ENCODE measurements at places on chromosomes 2 and 18. TPM values are rescaled to one million over a fixed set of nuclear protein-coding genes. Genes with fewer than 3 reads are reported as not detected.

- no peak for DNase-seq
Measured at GRCh38 chr2:150586858-150587257, 99.4 kb upstream of the RND3 start.

GRCh38 chr18:57052759-57053158, 94.1 kb upstream of the BOD1L2 start:
- peak; percentile 54 for DNase-seq

DNA sequence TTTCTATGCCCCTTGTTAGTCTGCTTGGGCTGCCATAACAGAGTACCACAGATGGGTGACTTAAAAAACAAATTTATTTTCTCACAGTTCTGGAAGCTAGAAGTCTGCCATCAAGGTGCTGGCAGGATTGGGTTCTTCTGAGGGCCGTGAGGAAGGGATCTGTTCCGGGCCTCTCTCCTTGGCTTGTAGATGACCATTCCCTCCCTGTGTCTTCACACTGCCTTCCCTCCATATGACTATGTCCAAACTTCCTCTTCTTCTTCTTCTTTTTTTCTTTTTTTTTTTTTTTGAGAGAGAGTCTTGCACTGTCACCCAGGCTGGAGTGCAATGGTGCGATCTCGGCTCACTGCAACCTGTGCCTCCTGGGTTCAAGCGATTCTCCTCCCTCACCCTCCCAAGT, 13.1 kb upstream of the CCNYL1 start:
- DNase-seq: no peak

- no peak for DNase-seq
Measured at GRCh38 chr2:159144776-159145614, 141.5 kb downstream of the WDSUB1 start.

- no peak for DNase-seq
Measured at GRCh38 chr18:11050966-11051365, 98.4 kb downstream of the PIEZO2 start.

DNA sequence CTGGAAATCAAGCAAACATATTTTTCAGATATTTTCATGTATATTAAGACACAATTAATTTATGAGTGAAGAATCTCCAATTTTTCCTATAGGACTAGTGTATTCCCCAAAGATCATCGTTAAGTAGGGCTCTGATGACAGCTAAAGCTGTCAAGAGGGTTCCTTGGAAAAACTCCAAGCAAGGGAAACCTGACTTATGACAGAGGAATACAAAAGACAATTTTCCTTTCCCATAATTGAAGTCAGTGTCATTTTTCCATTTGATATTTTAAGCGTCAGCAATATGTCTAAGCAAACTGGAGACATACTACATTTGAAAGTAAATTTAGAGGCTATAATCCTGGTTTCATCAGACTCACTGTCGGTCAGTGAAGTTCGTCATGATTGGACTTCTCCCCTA, 36.1 kb downstream of the RIT2 start:
- DNase-seq: no peak

- DNase-seq: no peak
Measured at GRCh38 chr18:49890041-49890440, 76.7 kb upstream of the ACAA2 start.

DNA sequence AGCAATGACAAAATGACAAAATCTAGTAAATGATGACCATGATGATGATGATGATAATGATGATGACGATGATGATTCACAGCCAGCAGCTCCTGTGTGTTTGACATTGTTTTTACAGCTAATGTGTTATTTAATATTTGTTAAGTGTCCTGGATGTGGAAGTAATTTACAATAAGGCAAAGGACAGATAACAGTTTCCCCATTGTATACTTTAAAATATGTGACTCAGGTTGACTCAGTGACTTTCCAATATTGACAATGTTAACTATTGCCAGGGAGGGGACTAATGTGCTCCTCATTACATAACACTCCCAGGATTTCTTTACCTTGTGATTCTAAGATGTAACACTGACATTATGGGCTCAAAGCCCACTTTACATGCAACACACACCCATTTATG, 602.2 kb downstream of the FBXO15 start:
- no peak for DNase-seq

- no peak for DNase-seq
Measured at GRCh38 chr18:13400636-13401315, 182.2 kb downstream of the LDLRAD4 start.

GRCh38 chr2:58914733-58915505, 673.8 kb upstream of the FANCL start:
- DNase-seq: no peak

DNA sequence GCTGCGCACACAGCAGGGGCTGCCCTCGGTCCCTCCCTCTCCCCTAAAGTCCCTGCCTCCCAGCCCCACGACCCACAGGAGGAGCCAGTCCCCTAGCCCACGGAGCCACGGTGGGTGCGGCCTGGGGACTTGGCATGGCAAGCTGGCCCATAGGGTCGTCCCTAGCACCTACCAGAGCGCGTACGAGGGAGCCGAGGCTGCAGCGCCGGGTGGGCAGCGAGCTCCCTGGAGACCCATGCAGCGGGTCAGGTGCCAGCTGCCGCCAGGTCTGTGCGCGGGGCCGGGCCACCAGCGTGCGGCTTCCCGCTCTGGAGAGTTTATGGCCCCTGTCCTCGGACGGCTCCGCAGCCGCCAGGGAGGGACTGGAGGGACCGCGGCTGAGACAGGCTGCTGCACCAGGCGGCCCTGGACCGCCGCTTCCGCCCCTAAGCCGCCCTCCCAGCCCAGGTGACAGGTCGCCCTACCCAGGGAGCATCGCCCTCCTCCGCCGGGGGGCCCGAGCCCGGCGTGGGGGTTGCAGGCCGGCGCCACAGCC, 273.6 kb downstream of the CCDC74A start:
- no peak for DNase-seq

Gene KLHL29
- 22.3 TPM for total RNA-seq

Gene FN1
- 157 TPM for total RNA-seq

Gene SERPINB4
- total RNA-seq: not detected

Gene TXNDC2
- not detected for total RNA-seq

Gene FER1L5
- 1.1 TPM for total RNA-seq

Gene GPAT2
- 3.0 TPM for total RNA-seq

All from mucosa of gallbladder (tissue), 1 donor.